HT1080 (cell line): ENCODE measurements at places on chromosomes 12 and 14.

DNA sequence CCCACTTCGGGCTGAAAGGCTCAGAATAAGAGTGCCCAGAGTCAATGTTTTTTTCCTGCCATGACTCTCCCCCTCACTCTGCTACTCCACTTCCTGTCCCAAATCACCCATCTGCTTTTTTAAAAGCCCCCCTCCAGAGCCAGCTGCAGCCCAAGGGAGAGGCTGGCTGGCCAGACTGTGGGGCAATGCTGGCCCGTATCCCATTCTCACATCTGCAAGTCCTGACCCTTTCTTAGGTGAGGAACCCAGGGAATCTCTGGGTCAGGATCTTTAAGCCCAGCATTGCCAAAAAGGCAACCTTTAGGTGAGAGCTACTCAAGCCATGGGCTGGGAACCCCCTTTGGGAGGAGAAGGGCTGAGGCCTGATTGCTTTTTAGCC, 1.7 kb upstream of the ITGA5 start:
- DNase-seq, result no peak

DNA sequence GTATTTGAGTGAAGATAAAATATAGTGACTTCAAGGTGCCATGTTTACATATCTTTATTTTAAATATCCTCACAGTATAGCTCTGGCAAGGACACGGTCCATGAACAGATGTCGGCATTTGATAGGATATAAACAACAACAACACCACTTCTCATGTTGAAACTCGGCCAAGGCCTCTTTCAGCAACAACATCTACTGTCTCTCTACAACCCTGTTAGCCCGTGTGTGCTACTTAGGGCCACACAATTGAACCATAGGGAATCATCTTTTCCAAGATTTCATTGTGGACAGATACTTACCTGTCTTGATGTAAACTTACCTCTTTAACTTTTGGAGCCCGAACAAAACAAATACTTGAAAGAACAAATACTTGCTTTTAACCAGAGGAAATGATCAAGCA, 168.7 kb upstream of the SSTR1 start:
- no peak for DNase-seq

- peak; percentile 55 for DNase-seq
These were observed 256.3 kb upstream of the SFSWAP start for GRCh38 chr12:131454418-131455217.

DNA sequence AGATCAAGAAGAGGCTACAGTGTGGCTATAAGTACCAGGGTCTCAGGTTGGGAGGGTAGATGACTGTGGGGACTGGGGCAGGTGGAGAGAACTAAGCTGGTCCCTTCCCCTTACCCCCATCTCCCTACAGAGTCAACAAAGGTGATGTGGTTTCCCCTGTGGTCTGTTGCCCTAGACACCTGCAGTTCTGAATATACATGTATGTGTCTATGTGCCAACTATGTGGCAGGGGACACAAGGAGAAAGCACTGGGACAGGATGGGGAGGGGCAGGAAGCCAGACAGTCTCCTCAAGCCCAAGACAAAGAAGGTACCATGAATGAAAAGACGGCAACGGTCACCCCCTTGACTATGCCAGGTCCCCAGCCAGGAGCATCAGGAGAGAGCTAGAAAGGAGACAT, 4.5 kb upstream of the HDAC7 start:
- DNase-seq, result no peak

GRCh38 chr12:12442548-12443071, 85.7 kb downstream of the BORCS5 start:
- peak; percentile 71 for DNase-seq

DNA sequence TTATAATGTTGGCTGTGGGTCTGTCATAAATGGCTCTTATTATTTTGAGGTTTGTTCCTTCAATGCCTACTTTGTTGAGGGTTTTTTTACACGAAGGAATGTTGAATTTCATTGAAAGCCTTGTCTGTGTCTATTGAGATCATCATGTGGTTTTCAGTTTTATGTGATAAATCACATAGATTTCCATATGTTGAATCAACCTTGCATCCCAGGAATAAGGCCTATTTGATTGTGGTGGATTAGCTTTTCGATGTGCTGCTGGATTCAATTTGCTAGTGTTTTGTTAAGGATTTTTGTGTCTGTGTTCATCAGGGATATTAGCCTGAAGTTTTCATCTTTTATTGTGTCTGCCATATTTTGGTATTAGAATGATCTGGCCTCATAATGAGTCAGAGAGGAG, 27.6 kb downstream of the SLC2A13 start:
- DNase-seq, result no peak

DNA sequence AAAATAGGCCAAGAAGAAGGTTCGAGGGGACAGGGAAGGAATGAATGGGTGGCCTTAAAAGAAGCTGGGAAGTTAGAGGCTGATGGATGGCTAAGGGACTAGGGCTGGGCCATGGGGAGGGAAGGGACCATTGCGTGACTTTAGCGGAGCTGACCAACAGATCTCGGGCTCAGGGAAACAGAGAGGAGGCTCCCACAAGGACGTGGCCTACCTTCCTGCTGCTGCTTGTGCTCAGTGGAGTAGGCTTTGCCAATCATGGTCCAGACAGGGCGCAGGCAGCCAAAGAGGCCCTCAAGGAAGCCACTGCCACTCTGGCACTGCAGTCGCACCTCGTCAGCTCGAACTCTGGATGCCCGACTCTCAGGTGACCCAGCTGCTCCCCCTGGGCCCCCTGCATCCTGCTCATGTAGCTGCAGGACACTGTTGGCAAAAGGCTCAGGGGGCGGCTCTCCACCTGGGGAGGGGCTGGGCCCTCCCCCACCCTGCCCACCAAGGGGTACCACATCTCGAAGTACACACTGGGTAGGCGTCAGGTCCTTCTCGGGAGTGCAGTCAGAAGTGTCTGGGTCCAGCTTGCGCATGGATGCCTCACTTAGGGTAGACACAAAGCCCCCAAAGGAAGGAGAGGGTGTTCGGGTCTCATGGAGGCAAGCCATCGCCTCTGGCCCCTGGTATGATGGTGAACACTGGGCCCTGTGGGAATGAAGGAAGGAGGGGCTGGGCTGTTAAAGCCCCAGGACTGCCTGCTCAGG, 12.3 kb downstream of the MAP3K12 start:
- no peak for DNase-seq

- DNase-seq, result no peak
These were observed 637.8 kb downstream of the DIO2 start for GRCh38 chr14:79573486-79573885.

DNA sequence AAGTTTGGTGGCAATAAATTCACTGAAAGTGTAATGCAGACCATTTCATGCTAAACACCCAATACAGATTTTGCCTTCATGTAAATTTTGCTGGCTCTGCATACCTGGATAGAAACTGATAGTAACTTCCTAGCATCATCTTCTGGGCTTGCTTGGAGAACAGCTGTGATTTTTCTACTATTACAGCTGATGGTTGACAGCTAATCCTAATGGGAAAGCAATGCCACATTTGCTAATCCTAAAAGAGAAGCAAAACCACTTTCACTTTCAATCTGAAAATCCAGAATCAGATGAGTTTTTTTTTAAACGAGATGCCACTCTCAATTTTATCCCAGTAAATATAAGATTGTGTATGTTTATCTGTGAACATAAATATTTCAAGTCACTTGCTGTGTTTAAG, 1035.9 kb downstream of the TRHDE start:
- DNase-seq, result no peak

DNA sequence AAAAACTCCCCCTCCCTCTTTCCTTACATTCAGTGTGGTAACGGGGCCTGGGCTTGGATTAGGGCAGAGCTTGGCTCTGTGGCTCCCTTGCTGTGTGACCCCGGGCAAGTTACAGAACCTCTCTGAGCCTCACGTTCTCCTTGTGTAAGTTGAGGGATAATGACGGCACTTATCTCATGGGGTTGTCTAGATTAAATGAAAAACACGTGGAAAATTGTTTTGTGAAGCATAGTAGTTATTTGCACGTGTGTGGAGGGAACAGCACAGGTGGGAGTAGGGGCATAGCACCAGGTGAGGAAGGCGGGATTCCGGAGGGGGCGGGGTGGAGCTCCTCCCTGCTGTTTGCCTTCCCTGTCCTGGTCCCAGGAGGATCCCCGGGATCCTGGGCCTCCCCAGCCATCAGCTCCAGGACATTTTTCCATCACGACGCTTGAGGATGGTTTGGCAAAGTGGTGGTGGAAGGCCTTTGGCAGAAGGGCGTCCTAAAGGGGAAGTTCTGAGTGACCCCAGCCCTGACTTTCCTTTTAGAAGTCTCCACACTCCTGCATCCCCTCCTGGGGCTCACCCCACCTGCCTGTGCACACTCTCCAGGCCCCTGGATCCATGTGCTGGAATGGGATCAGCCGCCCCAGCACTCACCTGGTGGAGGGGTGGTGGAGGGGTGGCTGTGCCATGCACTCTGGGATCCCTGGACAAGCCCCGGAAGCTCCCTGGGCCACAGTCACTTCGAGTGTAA, 22.7 kb downstream of the LRTM2 start:
- no peak for DNase-seq

- no peak for DNase-seq
These were observed 119.0 kb downstream of the RFLNA start for GRCh38 chr12:124413915-124414314.

- DNase-seq, result no peak
These were observed 25.5 kb upstream of the NAA30 start for GRCh38 chr14:57364659-57365450.

DNA sequence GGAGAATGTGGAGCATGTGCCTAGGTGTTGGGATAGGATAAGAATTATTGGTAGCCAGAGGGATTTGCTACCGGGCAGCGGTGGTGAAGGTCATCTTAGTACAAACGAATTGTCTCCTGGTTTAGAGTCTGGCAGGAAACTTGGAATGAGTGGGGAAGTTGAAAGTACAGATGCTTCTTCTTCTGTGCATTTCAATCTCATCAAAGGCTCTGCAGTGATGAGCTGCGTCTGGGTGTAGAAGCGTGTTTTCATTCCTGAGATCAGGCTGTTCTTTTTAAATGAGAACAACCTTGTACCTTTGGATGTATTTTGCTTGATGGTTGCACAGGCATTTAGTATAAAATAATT, 2.1 kb downstream of the WNK1 start:
- DNase-seq, result peak; percentile 15

GRCh38 chr14:75445963-75446362, 18.1 kb downstream of the JDP2 start:
- DNase-seq, result no peak

- no peak for DNase-seq
These were observed 66.6 kb downstream of the DIO3 start for GRCh38 chr14:101627915-101628262.

DNA sequence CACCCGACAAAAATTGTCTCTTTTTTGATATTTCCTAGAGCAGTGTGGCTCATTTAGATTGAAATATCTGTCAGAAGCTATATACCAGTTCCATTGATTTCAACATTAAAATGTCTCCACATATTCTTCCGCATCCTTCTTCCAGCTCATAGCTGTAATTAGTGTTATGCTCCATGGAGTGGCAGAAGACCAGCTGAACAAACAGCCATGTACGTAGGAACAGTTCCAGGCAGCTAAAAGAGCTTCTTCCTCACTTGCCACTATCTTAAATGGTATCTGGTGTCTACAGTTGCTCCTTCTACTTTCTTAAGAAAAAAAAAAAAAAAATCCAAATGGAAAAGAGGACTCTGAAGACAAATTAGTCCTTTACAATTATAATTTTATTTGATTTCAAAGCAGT, 848.0 kb downstream of the DIO2 start:
- DNase-seq, result no peak

- DNase-seq, result no peak
These were observed 73.8 kb upstream of the BDKRB2 start for GRCh38 chr14:96130854-96131253.

DNA sequence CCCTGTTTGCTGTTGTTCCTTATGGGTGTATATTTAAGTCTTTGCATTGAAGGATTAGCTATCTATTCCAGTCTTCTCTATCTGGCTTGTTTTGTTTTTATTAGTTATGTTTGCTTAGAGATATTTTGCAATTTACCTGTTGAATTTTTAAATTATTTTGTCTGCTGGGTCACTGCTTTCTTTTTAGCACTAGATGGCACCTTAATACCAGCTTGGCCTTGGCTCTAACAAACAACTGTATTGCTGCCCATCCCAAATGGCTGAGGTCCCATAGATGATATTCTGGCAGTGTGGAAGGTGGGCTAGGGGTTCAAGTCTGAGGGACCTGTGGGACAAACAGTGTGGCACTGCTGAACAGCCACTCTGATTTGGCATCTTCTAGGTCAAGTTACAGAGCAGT, 144.0 kb upstream of the FBXO33 start:
- DNase-seq, result no peak

DNA sequence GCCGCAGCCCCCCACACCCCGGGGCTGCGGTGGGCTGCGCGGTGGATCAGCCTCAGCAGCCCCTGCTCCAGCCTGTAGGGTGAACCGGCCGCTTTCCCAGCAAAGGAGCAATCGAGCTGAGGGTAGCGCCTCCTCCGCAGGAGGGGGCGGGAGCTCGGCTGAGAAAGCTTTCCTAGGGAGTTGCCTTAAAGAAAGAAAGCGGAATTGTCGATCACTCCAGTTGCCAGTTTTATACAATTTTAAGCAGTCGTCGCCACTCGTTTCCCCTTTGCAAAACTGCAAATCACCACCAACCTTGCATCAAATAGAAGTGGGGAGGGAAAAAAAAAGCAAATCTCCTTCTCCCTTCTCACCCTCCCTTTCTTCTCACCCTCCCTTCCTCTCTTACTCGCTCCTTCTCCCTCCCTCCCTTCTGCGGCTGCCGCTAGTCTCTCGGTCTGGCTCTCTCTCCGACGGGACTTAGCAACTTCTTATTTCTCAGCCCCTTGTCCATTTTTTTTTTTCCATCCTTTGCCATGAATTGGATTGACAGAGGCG, at the start of gene PDE3A:
Gene PDE3A (plus strand): TSS at position 424 of the 537 bp plus-strand sequence. CDS start 748 bp downstream, outside the sequence.
- peak; percentile 72 for DNase-seq

DNA sequence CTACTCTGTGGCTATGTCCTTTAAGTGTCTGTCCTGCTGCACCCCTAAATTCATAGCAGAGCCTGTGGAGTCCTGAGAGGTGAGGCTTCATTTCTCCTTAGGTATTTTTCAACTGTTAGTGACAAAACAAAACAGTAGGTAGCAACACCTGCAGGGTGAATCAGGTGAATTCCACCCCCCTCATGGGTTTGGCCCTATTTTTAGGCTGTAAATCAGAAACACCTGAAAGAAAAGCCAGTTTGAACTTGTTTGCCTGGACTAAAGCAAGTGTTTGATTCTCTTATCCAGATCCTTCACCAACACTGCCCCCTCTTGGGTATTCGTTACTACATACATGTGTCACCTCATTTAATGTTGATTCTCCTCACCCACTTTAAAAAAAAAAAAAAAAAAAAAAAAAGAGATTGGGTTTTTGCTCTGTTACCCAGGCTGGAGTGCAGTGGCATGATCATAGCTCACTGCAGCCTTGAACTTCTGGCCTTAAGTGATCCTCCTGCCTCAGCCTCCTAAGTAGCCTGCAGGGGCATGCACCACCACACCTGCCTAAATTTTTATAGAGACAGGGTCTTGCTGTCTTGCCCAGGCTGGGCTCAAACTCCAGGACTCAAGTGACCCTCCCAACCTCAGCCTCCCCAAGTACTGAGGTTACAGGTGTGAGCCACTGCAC, 10.3 kb downstream of the TBPL2 start:
- DNase-seq, result peak; percentile 61

DNA sequence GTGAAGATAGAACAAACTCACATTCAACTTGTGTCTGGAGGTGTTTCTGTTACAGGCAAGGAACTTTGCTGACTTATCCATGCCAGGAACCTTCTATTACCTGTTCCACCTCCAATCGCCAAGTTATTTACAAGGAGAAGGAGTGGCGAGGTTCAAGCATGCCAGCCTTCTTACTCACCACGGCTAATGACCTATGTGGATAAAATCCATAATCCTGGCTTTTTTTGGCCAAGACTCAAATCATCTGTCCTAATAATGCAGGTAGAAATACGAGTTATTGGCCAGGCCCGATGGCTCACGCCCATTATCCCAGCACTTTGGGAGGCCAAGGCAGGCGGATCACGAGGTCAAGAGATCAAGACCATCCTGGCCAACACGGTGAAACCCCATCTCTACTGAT, 241.6 kb downstream of the TMEM132D start:
- no peak for DNase-seq

GRCh38 chr12:82880442-82880901, 193.8 kb downstream of the TMTC2 start:
- DNase-seq, result no peak
